Retinal pigment epithelial cell (primary cell): ENCODE measurements at places on chromosomes 16 and 17.

- peak; percentile 86 for DNase-seq
These were observed 21.7 kb downstream of the PRMT7 start for GRCh38 chr16:68332411-68333121.

DNA sequence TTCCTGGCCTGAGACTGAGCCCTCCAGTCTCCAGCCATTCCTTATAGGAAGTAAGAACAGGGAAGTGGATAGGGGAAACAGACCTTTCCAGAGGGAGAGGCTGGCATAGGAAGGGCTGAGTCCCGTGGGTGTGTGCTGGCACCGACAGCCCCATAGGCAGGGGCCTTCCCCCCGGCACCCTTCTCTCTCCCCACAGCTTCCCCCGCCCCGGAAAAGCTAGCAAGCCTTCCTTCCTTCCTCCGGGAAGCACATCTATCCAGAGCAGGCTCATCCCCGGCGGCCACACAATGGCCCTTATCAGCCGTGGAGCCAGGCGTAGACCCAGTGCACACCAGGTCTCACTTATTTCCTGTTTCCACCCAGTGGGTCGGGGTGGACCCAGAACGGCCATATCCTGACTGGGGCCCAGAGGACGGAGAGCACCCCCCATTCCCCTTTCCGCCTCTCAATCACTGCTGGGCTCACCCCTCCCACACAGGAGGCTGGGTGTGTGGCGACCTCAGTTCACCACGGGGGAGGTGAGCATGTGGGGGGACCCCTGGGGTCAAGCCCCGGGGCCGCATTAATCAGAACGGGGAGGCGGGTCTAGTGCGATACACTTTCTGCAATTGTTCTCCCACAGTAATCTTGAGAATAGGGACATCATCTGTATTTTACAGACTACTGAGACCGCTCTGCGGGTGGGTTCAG lies 950 bp upstream of the MYO1C start:
- DNase-seq = no peak

- DNase-seq = no peak
These were observed 4.6 kb downstream of the UNC119 start for GRCh38 chr17:28547623-28548416.

DNA sequence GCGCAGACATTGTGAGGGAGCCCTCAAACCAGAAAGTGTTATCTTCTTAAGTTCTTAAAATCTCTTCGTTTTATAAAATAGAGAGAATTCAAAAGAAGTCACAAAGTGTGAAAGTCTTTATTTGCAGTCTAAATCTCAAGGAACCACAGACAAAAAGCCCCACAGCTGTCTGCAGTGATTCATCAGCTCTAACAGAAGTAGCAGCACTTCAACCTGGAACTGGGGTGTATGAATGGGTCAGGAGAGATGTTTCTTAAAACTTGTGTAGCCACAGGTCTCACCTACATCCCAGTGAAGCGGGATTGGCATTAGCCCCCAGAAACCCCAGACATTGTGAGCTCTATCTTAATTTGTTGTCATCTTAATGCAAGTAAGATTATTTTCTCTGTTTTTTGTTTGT lies 61.1 kb downstream of the CDYL2 start:
- DNase-seq = no peak

- DNase-seq = no peak
These were observed 2.4 kb upstream of the MTMR4 start for GRCh38 chr17:58516644-58517377.

DNA sequence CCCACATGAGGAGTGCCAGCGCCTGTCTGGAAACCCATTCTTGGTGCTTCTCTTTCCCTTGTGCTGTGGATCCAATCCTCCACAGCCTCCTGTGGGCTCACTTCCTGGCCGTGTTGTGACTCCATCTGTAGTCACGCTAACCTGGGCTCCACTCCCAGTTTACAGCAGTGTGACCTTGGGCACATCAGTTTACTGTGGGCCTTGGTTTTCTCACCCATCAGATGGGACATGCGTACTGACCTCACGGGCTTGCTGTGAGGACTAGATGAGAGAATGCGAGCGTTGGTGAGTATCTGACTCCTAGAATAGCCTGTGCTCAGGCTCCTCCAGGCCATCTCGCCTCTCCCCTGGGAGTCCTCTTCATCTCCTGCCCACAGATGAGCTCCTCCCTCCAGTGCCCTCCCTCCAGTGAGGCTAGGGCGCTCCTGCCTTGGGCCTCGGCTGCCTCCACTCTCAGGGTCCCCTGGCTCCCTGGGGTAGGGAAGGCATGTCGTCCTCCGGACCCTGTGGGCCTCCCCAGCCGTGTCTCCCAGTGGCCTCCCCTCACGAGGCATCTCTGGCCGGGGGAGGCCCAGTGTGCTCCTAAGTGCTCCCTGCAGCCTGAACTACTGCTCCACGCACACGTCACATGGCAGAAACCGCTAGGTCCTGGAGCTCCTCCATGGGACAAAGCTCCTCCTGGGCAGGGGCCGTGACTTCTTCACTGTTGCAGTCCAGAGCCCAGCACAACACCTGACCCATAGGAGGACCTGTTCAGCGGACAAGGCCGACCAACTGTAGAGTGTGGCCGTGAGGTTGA lies 5.2 kb upstream of the FOXJ1 start:
- DNase-seq = no peak

DNA sequence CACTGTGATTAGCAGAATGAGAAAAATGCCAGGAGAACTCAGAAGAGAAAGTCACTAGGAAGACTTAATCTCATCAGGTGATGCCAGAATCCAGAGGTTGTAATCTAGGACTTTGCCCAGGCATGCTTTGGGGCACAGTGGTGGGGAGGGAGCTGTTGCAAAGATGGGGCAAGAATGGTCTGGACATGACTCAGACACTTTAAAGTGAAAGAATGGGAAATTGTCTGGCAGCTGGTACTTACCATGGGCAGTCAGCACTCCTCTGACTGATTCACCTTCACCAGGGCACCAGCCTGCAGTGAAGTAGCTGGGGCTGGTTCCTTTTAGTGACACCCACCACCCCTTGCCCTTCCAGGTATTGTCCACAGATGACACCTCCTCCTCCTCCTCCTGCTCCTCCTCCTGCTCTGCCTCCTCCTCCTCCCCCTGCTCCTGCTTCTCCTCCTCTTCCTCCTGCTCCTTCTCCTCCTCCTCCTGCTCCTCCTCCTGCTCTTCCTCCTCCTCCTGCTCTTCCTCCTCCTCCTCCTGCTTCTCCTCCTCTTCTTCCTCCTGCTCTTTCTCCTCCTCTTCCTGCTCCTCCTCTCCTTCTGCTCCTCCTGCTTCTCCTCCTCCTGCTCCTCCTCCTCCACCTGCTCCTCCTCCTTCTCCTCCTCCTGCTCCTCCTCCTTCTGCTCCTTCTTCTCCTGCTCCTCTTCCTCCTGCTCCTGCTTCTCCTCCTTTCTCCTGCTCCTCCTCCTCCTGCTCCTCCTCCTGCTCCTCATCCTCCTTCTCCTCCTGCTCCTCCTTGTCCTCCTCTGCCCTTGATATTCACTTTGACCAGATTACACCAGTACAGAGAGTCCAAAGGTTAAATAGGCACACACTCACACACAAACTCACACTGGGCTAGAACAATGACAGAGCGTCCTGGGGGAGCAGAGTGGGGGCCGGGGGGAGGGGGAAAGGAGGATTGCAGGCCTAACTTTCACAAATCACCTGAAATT lies at the start of gene CHD9NB:
Gene CHD9NB, minus strand, starts transcription at position 379 of the 983 bp plus-strand sequence. CDS start 8,739 bp downstream, outside the sequence.
- DNase-seq = peak; percentile 81

- no peak for DNase-seq
These were observed 18.2 kb upstream of the IL17C start for GRCh38 chr16:88619859-88620815.

- no peak for DNase-seq
These were observed 19.6 kb upstream of the P2RX1 start for GRCh38 chr17:3935825-3936355.

DNA sequence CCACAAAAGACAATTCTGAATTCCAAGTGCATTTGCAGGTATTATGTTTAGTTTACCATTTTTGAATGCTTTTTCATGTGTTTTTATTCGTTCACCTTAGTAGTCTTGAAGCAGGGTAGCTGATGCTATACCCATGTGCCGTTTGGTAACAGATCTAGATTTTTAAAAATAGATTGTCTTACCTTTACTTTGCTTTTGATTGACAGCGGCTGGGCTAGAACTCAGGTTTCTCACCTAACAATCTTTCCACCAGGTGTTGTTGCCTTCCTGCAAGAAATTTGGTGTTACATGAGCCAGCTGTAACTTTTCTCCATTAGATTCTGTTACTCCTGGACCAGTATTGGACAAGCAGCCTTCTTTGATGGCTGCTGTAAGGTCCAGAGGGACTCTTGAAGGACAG lies 1.5 kb upstream of the FTSJ3 start:
- DNase-seq = no peak
